ENCODE measurements at places on chromosomes 1 and 21. TPM values are rescaled to one million over a fixed set of nuclear protein-coding genes. Genes with fewer than 3 reads are reported as not detected.
A peak's percentile ranks its signal among the peaks of the same experiment; 100 is the strongest.

The AVPR1B gene
- total RNA-seq = not detected

The KIAA0040 gene
- 86.6 TPM for total RNA-seq

The ZSCAN20 gene
- 5.0 TPM for total RNA-seq

The PYHIN1 gene
- total RNA-seq = not detected

DNA sequence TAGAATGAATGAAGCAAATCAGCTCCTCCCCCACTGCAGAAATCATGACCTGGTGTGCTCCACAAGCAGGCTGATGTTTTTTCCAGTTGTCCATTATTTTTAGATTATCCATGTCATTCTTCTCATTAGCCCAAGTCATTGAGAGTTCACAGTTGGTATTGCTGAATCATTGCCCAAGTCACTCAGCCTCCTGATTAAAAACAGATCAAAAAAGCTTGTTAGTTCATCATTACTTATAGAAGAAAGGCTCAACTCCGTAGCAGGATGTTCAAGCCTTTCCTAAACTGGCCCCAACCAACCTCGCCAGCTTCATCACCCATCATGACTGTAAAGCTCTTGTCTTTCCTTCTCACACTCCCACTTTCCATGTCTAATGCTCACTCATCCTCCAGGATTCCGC lies 161.3 kb upstream of the CTTNBP2NL start:
- no peaks in the 10 kb centered on the region for H3K36me3 ChIP-seq
- no peaks in the 10 kb centered on the region for H3K4me1 ChIP-seq
- DNase-seq = no peak
- H3K4me3 ChIP-seq = no peak overlapping the region
- no peaks in the 10 kb centered on the region for H3K27me3 ChIP-seq

- no peak overlapping the region for H3K4me3 ChIP-seq
- peaks cover 12% of the 10 kb centered on the region for H3K4me1 ChIP-seq
- no peak for DNase-seq
- H3K27me3 ChIP-seq = no peaks in the 10 kb centered on the region
- no peaks in the 10 kb centered on the region for H3K36me3 ChIP-seq
Observed at GRCh38 chr1:32715901-32716311, 13.3 kb upstream of the SYNC start.

- no peaks in the 10 kb centered on the region for H3K36me3 ChIP-seq
- DNase-seq = no peak
- H3K4me1 ChIP-seq = no peaks in the 10 kb centered on the region
- H3K27me3 ChIP-seq = no peaks in the 10 kb centered on the region
- no peak overlapping the region for H3K27ac ChIP-seq
Observed at GRCh38 chr1:115725600-115725999, 42.9 kb downstream of the CASQ2 start.

DNA sequence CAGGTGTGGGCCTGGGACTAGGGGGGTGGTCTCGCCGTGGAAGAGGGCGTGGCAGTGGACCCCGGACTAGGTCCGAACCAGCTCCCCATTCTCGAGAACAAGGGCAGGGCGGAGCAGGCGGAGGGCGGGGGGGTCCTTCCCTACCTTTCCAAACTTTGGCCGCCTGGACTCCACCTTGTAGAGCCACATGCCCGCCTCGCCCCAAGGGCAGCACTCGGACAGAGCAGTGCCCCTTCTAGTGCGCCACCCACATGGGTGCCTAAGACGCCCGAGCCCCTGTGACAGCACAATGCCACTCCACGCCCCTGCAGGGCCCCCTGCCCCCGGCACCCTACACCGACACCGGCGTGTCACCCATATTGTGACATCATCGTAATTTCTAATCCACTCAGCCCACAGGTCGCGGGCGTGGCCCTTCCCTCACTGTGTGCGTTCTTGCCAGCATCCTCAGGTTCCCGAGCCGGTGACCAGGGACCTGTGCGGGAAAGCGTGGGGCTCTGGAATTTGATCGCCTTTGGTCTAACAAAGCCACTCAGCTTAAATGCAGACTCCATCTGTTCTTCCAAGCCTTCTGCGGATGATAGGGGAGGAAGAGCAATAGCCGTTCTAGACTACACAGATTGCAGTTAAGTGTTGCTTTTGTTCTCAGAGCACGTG lies 553 bp upstream of the STMN1 start:
- H3K4me3 ChIP-seq = peak overlapping the region; percentile 86
- no peaks in the 10 kb centered on the region for H3K27me3 ChIP-seq
- no peak for DNase-seq
- H3K27ac ChIP-seq = no peak overlapping the region
- peaks cover 23% of the 10 kb centered on the region for H3K36me3 ChIP-seq

DNA sequence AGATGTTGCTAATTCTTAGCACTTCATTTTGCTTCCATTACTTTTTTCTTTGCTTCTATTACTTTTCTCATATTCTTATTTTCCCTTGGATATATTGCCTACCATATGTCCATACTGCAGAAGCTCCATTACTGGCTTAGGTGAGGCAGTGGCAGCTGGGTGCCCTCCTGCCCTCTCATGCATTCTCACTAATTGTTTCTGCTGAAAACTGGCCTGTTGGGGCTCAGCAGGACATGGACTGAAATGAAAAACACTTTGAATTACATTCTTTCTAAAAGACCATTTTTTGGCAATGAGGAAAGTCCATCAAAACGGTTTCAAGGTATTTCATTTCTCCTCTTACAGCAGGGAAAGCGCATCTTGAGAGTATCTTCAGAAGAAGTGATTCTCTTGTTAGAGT lies 122.9 kb downstream of the MAST2 start:
- no peaks in the 10 kb centered on the region for H3K36me3 ChIP-seq
- H3K4me3 ChIP-seq = no peak overlapping the region
- peaks cover 73% of the 10 kb centered on the region for H3K4me1 ChIP-seq
- peak overlapping the region; percentile 74 for H3K27ac ChIP-seq

DNA sequence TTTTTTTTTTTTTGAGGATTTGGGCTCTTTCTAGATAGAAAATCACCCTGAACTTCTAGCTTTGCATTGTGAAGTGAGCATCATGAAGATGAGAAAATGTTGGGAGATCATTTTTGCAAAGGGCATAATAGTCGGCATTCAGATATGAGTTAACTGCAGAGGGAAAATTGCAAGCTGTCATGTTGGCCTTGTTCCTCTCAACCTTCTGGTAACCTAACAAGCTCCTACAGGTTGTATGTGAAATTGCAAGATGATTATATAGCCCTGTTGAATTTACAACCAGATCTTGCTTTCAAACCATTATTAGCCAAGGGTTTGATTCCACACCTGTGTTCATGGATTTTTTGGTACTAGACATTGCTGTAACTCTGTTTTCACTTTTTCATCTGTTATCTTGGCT lies 2.2 kb downstream of the ELOA start:
- 0 out of 2 replicates have a peak overlapping the region, but pooled peaks have one; percentile 17 for H3K27ac ChIP-seq
- peak; percentile 78 for DNase-seq
- peaks cover 6% of the 10 kb centered on the region for H3K36me3 ChIP-seq
- no peaks in the 10 kb centered on the region for H3K27me3 ChIP-seq

GRCh38 chr1:59083946-59084865 lies 212.7 kb upstream of the FGGY start:
- no peaks in the 10 kb centered on the region for H3K27me3 ChIP-seq
- no peak overlapping the region for H3K4me3 ChIP-seq
- H3K4me1 ChIP-seq = no peaks in the 10 kb centered on the region

DNA sequence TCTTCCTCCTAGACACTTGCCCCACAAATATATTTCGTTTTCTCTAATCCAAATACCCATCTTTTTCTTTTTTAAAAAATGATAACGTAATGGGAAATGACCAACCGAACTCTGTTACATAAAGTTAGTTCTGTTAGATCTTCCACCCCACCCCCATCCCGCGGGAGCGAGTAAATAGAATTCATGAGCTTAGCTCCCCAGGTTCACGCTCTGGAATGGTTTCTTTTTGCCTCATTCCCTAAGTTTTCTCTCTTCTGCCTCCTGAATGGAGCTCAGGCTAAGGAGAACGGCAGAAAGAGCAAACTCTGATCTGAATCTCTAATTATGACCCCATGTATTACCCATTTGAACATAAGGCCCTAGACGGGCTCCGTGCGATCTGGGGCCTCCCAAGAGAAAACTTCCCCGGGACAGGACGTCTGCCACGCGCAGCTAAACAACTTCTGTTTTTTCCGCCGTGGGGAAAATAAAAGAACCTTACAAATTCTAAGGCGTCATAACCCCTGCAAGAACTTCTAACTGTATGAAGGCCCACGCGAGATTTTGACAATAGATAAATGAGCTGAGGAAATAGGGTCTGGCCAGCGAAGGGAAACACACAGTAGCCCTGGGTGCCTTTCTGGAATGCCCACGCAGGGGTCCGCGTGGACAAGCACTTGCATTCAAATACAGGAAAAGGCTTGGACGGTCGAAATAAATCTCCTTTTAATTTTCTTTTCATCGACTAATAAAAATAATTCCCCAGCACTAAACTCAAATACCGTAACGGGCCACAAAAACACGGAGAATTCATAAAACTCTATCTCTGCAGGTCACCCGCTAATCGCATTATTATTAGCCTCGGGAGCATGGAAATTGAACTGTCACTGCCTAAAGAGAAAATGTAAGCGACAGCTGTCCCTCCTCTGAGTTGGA lies 2.2 kb downstream of the TBX15 start:
- H3K36me3 ChIP-seq = no peaks in the 10 kb centered on the region
- H3K27ac ChIP-seq = no peak overlapping the region
- H3K4me1 ChIP-seq = no peaks in the 10 kb centered on the region
- H3K27me3 ChIP-seq = no peaks in the 10 kb centered on the region

DNA sequence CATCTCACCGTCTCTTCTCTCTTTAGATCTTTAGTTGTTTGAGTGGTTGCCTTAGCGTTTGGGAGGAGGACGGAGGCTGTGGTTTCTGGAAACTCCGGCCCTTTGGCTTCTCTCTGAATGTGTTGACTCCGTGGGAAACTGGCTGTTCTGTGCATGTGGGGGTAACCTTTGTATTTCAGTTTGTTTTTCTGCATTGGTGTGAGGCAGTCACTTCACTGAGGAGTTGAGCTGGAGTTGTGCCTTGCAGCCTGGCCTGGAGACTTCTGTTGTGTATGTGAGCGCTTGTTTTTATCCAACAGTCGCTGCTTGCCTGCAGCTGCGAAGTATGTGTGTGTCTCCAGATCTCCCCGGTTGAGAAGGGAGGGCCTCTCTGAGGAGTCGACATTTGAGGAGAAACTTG lies 33.6 kb downstream of the CLDN14 start:
- H3K27me3 ChIP-seq = no peaks in the 10 kb centered on the region
- DNase-seq = no peak
- H3K27ac ChIP-seq = no peak overlapping the region
- no peak overlapping the region for H3K4me3 ChIP-seq

- no peak overlapping the region for H3K4me3 ChIP-seq
- no peaks in the 10 kb centered on the region for H3K27me3 ChIP-seq
- DNase-seq = no peak
- H3K36me3 ChIP-seq = no peaks in the 10 kb centered on the region
- H3K4me1 ChIP-seq = no peaks in the 10 kb centered on the region
Observed at GRCh38 chr1:112312315-112312714, 83.7 kb upstream of the CTTNBP2NL start.
